Occipital lobe (tissue), 3 donors: ENCODE measurements at places on chromosomes 6 and 20. TPM values are rescaled to one million over a fixed set of nuclear protein-coding genes. Genes with fewer than 3 reads are reported as not detected.

Gene PRDM13
- total RNA-seq, result not detected

Gene DLL1
- 11.9 TPM for total RNA-seq

Gene MYCT1
- total RNA-seq, result 4.7 TPM

GRCh38 chr20:62892348-62893304 is 31.0 kb upstream of the TCFL5 start:
- no peak for DNase-seq

DNA sequence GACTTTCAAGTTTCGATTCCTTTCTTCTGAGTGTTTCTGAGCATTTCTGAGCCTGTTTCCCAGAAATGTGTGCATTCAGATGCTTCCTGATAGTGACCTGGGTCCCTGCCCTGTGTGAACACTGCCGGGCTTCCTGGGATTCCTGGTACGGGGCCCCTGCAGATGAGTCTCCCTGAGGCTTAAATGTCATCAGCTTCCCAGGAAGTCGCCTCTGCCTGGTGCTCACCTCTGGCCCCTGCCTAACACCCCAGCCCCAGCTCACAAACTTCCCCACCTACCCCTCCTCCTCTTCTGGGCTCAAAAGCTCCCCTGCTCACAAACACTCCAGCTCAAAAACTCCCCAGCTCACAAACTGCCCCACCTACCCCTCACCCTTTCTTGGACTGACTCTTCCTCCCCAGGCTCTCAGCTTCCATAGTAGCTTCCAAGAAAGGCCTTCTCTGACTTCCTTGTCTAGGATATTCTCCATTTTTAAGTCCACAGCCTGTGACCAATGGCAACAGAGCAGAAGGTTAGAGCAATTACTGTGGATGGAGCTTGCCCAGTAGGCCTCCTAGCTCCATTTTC is 42.0 kb downstream of the TGM2 start:
- DNase-seq, result no peak
